ENCODE measurements at places on chromosomes 3 and 15.
A peak's percentile ranks its signal among the peaks of the same experiment; 100 is the strongest.

DNA sequence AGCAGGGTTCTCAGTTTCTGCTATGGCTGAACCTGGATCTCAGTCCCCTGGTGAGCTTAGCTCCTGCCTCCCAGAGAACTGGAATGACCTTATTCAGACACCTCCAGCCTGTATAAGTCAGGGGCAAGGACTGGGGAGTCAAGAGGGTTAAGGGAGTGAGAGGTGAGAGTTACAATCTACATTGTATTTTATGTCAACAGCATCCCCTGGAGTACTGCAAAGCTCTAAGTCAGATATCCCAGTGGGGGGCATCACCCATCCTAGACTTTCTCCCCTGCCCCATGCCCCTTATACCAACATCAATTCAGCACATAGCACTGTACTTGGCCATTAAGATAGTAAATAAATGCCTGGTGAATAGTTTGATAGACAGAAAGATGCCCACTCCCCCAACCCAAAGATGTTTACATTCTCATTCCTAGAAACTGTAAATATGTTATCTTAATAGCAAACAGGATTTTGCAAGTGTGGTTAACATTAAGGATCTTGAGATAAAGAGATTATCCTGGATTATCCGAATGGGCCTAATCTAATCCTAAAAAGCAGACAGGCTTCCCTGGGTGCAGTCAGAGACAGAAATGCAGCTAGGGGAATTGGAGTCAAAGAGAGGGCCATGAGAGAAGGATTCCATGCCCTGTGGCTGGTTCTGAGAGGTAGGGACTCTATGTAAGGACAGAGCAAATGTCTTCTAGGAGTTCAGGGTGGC is 132.3 kb upstream of the RASGRP1 start:
- DNase-seq: no peak

GRCh38 chr3:12194209-12194608 is 35.5 kb upstream of the TIMP4 start:
- DNase-seq: no peak

DNA sequence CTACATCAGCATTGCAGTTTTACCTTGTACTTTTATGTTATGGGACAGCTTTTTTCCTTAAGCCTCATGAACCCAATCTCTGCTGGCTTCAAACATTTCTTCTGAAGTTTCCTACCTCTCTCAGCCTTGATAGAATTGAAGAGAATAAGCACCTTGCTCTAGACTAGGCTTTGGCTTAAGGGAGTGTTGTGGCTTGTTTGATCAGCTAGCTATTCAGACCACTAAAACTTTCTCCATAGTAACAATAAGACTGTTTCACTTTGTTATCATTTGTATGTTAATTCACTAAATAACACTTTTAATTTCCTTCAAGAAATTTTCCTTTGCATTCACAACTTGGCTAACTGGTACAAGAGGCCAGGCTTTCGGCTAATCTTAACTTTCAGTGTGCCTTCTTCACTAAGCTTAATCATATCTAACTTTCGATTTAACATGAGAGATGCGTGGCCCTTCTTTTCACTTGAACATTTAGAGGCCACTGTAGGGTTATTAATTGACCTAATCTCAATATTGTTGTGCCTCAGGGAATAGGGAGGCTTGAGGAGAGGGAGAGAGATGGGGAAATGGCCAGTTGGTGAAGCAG is 8.1 kb upstream of the TIGIT start:
- DNase-seq: no peak

- DNase-seq: no peak
Measured at GRCh38 chr3:117671722-117672318, 962.2 kb downstream of the TUSC7 start.

- no peak for DNase-seq
Measured at GRCh38 chr3:162437480-162437879, 940.9 kb downstream of the OTOL1 start.

DNA sequence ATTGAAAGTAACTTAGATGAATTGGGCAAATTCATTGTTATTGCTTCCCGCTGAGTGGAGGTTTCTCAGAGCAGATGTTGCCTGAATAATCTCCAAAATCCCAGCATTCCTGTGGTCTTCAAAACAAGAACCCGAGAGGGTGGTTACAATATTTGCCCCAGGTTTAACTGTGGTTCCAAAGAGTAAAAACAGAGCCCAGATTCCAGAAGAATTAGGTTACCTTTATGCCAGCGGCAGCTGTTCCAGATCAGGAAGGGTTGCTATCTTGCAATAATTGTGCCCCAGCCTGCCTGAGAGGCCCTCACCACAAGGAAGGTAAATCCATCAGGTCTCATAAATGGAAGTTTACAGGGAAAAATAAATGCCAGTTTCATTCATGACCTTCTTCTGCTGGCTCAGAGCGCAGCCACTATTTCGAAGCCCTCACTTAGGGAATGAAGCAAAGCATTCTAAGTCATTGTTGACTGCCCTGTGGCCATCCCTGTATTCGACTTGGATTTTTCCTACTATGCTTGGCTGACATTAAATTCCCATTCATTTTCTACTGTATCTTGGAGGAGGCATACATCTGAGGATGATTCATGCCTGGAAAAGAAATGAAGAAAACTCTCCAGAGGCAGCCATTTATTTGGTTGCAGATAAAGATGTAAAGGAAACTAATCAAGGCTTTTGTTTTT is 54.6 kb downstream of the SSUH2 start:
- no peak for DNase-seq

- no peak for DNase-seq
Measured at GRCh38 chr15:40695469-40695890, 506 bp downstream of the RAD51 start.

GRCh38 chr3:169659096-169659819 is 4.3 kb downstream of the MECOM start:
- DNase-seq: no peak

GRCh38 chr3:55097441-55097840 is 169.6 kb upstream of the LRTM1 start:
- DNase-seq: no peak

DNA sequence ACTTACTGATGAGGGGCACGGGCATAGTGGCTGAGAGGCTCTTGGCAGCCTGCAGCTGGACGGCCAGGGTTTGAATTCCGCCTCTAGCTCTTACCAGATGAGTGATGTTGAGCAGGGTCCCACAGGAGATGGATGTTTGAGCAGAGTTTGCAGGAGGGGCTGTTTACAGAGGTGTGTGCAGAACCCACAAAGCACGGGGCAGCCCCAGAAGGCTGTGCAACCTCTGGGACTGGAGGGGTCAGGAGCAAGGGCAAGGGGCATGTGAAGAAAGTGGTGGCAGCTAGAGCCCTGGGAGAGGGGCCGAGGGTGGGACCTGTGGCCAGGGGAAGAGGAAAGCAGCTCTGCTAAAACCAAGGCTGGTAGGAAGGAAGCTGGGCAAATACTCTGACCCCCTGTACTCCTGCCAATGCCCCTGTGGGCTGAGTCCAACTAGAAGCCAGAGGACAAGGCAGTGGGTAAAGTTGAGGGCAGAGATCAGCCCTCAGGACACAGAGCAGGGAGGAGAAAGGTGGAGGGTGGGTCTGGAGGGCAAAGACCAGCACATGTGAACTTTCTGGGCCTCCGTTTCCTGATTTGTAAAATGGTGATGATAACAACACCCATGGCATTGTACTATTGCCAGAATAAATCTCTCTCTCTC is 53.9 kb upstream of the ITGA11 start:
- DNase-seq: no peak

- DNase-seq: no peak
Measured at GRCh38 chr15:98904544-98904943, 103.0 kb downstream of the PGPEP1L start.

DNA sequence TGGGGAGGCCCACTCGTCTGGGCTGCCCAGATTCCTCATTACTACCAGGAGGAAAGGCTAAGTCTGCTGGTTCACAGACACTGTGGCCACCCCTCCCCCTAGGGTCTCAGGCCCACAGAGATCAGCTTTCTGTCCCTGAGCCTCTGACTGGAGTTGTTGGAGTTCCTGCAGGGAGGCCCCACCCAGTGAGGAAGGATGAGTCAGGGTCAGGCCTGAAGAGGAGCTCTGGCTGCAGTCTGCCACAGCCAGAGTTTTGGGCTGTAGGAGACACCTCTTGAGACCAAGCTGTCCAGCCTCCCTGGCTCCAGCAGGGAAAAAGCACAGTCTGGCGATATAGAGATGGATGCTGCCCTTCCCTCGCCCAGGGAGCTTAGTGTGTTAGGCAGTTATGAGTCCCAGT is 720.9 kb upstream of the SEMA6D start:
- no peak for DNase-seq

DNA sequence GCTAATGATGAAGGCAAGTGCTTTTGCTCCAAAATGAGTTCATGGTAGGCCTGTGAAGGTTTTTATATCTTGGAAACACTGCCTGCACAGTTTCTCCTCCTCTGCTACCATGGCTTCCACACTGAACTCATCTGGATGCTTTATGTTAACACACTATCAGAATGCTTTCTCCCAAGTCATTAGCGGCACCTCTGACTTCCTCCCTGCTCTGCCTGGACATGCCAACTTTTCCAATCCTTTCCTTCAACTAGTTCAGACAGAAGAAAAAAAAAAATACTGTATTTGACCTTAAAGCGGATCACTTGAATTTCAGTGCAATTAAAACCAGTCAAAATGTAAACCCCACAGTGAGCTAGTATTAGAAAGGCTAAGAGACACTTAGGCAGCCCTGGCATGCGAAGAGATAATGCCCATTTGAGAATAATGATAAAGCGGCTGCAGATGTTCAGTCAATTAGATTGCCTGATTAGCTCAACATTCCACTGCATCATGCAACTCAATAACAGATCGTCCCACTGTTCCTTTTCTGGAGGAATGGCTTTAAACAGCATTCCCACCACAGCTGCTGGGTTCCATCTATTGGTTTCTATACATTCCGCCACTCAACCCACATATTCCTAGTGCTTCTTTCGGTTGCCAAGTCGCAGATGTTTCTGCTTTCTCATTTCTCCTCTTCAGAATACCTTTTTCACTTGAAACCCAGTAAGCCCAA is 51.7 kb downstream of the CNTN3 start:
- no peak for DNase-seq

DNA sequence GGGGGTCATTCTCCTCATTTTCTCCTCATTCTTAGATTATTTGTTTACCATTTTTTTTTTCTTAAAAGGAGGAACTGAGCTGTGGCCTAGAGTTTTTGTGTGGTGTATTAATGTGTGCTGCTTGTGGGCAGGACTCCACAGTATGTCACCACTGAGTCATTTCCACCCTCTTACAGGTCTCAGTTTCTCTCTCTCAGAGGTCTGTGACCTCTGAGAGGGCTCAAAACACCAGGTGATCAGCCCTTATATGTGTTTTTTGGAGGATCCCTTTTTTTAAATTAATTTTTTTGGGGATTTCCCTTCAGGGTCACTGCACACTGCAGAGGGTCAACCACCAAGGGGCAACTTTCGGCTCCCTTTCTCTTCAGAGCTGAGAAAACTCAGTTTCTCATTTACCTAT is 166.4 kb downstream of the SUCNR1 start:
- no peak for DNase-seq

DNA sequence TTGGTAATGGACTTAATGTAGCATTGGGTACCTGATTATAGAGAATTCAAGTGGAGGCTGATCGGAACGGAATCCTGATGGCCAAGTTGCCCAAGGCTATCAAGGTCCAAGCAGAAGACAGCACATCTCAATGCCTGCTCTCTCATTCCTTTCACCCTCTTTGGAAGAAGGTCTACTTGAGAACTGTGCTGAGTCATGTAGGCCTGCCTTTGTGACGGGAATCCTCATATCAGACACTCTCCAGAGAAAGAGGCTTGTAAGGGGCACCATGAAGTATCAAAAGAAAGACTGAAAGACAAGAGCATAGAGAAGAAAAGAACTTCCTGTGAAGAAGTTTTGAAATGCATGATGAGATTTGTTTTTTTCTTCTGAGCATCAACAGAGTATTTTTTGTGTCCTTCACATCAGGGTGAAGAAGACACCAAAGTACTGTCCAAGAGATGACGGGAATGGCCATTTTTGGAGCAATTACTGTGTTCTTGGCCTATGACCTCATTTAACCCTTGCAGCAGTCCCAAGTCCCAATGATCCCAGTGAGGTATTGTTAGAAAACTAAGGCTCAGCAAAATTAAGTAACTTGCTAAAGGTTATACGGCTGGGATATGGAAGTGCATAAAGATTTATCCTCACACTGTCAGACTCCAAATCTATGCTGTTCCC is 13.2 kb upstream of the LARP6 start:
- no peak for DNase-seq

GRCh38 chr15:34335176-34336032 is 2.2 kb downstream of the SLC12A6 start:
- no peak for DNase-seq

- DNase-seq: no peak
Measured at GRCh38 chr3:124246949-124247348, 255.0 kb upstream of the ROPN1 start.

- no peak for DNase-seq
Measured at GRCh38 chr3:126402178-126402577, 7.5 kb downstream of the CFAP100 start.

DNA sequence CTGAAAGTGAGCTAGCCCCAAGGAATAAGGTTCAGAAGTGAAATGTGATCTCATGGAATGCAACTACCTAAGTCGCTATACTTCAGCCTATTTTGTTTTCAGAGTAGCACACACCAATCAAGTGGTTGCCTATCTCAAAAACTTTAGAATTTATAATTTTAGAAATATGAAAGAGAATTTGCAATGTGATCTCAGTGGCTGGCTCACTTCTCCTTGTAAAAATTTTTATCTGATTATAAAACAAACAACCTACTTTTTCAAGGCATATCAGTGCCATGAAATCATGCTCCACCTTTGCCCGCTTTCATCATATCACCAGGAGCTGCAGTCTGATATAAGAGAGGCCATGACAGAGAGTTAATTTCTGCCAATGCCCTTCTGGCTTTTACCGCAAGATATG is 47.3 kb downstream of the CLDN11 start:
- no peak for DNase-seq

GRCh38 chr3:4588466-4588865 is 95.3 kb downstream of the ITPR1 start:
- DNase-seq: no peak

GRCh38 chr3:71446734-71447133 is 136.8 kb downstream of the FOXP1 start:
- no peak for DNase-seq

GRCh38 chr3:197501879-197502620 is 53.7 kb downstream of the BDH1 start:
- DNase-seq: no peak

- DNase-seq: no peak
Measured at GRCh38 chr3:59733041-59733809, 683.4 kb upstream of the CFAP20DC start.

GRCh38 chr3:127734754-127735473 is 62.2 kb downstream of the ABTB1 start:
- peak; percentile 35 for DNase-seq

DNA sequence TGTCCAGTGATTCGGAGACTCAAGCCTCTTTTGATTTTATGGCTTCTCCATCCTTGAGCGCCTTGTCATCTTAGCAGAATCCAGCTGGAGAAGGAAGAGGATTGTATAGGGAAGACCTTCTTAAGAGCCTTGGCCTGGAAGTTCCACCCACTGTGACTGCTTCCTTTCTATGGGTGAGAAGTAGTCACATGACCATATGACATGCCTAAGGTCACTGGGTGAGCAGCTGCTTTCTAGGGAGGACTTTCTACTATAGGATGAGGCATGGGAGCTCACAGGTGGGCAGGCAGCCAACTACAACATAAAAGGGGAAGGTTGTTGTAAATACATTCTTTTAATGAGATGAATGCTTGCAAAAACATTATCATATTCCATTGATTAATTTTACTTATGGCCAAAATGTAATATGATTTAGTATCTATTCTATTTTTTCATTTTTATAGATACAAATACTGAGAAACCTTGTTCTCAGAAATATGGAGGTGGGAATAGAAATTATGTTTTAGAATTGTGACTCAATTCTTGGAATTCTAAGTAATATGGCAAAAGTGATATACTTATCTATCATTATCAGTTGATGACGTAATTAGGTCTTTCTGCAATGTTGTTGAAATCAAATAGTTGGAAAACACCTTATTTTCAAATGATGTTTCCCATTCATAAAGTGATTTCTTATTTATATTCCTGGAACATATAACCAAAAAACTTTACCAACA is 53.6 kb upstream of the MINAR1 start:
- DNase-seq: no peak
